ENCODE measurements at places on chromosomes 11 and 22.

- no peak for DNase-seq
Measured at GRCh38 chr22:22573047-22573889, 14.2 kb upstream of the PRAME start.

DNA sequence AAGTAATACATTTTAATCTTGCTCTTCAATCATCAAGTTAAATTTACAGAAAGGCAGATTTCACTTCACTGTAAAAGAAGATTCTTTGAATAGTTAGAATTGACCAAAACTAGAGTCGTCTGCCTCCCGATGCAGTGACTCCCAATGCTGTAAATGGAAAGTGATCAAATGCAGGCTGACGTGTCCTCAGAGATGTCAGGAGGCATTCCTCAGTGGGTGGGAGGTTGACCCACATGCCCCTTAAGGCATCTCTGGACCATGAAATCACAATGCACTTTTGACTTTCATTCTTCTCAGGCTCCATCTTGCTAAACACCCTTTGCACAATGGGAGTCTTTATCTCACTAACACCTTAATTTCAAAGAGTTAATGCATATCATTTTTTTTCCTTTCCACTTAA is 19.0 kb upstream of the CECR2 start:
- DNase-seq: no peak

DNA sequence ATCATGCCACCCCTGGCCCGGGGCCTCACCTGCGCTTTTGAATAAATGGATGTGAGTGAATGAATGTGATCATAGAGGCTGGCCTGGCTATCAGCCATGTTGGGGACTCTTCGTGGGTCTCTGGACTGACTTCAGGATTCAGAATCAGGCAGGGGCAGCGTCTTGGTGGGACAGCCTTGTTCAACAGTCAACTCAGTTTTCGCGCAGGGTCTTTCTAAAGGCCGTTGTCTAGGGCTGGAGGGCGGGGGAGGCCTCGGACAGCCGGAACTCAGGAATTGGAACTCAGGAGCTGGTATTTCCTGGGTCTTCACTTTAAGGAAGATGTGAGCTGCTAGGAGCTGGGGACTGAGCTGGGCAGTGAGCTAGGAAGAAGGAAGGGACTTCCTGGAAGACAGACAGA is 146.0 kb downstream of the CACNA1I start:
- no peak for DNase-seq

DNA sequence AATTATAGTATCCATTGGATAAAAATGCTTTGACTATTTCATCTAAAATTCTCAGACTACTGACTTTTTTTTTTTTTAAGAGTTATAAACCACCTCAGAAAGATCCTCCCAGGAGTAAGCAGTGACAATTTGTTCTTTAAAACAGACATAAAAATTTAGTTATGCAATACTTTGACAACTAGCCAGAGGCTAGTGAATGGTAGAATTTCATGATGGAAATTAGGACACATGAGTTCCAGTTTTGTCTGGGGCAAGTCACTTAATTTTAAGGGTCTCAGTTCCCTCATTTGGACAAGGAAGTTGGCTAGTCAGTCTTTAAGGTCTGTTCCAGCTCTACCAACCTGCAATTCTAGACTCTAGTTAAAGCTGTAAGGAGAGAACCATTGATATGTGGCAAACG is 2.9 kb downstream of the IL18 start:
- no peak for DNase-seq

DNA sequence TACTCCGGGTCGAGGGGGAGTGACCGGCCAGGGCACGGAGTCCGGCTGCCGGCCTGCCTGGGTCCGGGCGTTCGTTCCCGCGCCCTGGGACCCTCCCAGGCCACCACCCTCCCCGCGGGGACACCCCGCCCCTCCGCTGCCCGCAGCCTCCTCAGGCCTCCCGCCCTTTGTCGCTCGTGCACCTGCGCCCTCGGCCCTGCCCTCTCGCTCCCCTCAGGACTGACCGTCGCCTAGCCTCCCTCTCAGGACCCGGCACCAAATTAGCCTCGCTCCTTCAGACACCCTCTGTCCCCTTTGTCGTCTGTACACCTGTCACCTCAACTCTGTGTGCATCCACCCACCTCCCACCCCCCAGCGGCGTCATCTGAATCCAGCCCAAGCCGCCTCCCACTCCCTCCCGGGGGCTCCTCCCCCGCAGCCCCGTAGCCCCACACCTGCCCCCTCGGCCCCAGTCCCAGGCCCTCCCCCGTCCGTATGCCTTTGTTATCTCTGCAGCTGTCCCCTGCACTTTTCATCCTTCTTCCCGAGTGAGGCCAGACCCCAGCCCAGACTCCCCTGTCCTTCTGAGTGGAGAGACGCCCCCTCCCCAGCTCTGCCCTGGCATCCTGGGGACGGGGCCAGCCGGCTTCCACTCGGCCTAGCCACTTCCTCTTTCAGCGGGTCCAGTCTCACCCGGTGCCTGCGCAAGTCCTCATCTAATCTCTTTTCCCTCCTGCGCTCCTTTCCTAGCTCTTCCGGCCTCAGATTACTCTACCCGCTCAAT is 643 bp downstream of the TIGD3 start:
- DNase-seq: no peak

- no peak for DNase-seq
Measured at GRCh38 chr11:83033972-83034672, 37.6 kb downstream of the RAB30 start.

GRCh38 chr22:45863981-45864751 is 112.8 kb downstream of the WNT7B start:
- peak; percentile 62 for DNase-seq

GRCh38 chr11:65130631-65131416 is 3.5 kb downstream of the SYVN1 start:
- DNase-seq: no peak

DNA sequence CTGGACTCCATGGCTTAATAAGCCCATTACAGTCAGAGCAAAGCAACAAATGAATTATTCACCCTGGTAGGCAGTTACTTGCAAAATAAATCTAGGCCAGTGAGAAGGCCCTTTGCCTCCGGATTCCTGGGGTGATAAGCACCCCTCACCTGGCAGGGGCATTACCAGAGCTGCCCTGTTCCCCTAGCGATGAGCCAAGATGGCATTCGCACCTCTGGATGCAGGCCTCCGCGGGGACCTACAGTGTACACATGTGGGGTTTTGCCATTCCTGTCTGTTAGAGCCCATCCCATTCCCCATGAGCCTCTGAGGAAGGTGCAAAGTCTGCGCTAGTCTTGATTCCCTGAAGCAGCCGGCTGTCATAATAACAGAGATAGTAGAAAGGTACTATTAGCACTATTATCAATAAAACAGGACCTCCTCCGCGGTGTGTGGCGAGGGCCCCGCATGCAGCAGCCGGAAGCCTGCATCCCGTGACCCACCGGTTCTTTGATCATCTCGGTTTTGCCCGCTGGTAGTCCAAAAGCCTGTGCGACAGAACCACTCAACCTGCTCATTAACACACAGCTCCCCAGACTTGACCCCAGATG is 344.3 kb downstream of the BRD1 start:
- DNase-seq: no peak

DNA sequence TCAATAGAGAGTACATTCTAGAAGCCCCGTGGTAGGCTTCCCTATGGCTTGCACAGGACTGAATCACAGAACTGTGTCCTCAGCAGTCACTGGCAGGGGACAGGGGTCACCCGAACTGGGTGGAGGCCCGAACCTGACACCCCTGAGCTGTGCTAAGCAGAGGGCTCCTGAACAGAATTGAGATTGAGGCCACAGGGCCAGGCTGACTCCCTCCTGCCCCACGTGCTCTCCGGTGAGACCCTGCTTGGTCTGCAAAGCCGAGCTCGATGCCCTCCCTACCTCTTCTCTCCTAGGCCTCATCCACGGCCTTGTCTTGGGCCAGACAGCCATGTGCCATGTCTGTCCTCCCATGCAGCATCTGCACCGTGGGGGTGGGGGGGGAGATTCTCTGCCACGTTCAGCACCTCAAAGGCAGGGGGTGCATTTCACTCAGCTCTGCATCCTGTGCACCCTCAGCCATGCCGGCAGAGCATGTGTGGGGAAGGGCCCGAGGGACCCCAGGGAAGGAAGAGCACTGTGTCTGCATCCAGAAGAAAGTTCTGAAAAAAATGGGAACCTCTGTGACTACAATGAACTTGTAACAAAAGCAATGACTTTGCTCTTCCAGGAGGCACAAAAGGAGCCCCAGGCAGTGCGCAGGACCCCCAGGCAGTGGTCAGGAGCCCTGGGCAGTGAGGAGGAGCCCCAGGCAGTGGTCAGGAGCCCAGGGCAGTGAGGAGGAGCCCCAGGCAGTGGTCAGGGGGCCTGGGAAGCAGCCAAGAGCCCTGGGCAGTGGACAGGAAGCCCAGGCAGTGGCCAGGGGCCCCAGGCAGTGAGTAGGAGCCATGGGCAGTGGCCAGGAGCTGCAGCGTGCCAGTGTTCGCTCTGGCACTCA is 76.7 kb upstream of the SEPTIN5 start:
- DNase-seq: no peak

- peak; percentile 70 for DNase-seq
Measured at GRCh38 chr22:44735518-44736428, 16.6 kb upstream of the ARHGAP8 start.

DNA sequence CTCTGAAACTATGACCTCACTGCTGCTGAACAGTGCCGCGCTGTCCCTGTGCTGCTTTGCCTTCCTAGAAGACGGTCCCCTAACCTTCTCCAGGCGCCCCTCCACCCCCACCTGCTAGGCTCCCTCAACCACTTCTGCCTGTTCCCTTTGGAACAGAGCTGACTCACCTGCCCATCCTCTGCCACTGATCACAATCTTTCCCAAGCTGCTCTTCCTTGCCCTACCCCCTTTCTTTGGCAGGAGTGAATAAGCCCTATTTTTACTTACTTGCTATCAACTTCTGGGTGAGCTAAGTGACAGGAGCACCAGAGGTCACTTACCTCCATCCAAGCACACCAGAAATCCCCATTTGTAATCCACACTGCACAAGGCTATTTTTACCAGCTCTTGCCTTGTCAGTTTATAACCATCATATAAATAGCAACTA is 116.0 kb upstream of the BID start:
- DNase-seq: no peak

- no peak for DNase-seq
Measured at GRCh38 chr11:116890193-116890592, 52.8 kb upstream of the APOA1 start.

DNA sequence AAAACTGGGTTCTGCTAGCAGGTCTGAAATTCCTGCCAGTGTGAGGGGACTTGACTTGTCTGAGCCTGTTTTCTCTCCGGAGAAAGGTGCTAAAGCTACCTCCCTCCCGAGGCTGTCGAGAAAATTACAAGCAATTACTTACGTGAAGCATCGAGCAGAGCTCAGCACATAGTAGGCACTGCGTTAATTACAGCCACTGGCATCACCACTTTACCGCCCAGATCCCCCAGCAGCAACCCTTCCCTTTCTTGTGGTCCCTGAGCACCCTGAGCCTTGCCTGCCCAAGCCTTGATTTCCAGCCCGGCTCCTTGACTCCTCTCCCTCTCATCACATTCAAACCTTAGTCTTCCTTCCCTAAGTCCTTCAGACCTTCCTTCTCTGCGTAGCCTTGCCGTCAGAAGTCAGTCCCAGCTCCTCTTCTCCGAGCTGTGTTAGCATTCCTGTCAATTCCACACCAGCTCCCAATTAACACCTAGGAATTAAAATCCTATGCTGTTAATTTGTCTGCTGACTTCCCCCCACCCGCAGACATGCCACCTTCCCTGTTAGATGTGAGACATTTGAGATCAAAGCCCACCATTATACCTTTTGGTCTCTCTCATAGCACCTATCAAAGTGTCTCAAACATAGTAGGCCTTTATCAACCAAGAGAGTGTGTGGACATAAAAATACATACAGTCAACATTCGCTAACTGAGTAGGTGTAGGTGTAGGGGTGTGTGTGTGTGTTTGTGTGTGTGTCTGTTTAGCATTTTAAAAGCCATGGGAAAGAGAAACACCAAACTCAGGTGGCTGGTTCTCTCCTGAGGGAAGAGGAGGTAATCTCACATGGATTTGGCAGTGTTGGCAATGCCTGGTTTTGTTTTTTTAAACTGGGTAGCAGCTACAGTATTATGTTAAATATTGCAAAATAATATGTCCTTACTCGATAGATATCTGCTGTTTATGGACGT is 2.8 kb upstream of the KCNJ5 start:
- DNase-seq: no peak

DNA sequence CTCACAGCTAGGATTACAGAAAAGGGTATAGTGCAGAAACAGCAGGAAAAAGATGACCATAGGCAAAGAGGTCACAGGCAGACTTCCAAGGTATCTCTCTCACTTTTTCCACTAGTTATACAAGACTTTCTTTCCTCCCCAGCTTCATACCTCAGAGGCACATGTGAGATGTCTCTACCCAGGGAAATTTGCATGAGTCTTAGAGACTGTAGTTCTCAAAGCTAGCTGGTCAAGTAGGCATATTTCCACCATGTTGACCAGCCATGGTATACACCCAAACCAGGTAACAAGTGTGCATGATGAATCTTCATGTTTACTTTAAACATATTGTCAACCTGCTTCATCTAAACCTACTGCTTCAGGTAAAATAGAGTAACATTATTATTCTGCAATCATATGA is 27.9 kb downstream of the PRMT3 start:
- DNase-seq: no peak

DNA sequence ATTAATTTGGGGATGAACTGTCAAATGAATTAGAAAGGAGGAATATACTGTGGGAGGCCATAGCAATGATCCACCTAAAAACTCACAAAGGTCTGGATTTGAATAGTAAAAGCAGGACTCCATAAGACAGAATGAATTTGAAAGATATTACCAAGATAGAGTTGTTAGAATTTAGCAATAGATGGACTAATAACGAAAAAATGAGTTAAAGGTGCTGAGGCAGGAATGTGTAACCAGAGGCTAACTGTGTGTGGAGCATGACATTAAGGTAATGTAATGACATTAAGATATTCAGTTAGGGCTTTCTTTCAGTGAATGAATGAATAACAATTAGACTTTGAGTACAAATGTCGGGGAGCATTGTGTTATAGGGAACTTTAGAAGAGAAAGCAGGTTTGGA is 51.3 kb downstream of the AASDHPPT start:
- no peak for DNase-seq
